ENCODE measurements at places on chromosomes 4 and X.

DNA sequence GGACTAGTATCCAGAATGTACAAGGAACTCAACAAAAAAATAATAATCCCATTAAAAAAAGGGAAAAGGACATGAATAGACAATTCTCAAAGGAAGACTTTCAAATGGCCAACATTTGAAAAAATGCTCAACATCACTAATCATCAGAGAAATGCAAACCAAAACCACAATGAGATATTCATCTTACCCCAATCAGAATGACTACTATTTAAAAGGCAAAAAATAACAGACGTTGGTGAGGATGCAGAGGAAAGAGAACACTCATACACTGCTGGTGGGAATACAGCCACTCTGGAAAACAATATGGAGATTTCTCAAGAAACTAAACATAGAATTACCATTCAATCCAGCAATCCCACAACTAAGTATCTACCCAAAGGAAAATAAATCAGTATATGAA, 133.1 kb downstream of the KDR start:
- DNase-seq: no peak

GRCh38 chr4:114539985-114540384, 58.6 kb upstream of the UGT8 start:
- no peak for DNase-seq

DNA sequence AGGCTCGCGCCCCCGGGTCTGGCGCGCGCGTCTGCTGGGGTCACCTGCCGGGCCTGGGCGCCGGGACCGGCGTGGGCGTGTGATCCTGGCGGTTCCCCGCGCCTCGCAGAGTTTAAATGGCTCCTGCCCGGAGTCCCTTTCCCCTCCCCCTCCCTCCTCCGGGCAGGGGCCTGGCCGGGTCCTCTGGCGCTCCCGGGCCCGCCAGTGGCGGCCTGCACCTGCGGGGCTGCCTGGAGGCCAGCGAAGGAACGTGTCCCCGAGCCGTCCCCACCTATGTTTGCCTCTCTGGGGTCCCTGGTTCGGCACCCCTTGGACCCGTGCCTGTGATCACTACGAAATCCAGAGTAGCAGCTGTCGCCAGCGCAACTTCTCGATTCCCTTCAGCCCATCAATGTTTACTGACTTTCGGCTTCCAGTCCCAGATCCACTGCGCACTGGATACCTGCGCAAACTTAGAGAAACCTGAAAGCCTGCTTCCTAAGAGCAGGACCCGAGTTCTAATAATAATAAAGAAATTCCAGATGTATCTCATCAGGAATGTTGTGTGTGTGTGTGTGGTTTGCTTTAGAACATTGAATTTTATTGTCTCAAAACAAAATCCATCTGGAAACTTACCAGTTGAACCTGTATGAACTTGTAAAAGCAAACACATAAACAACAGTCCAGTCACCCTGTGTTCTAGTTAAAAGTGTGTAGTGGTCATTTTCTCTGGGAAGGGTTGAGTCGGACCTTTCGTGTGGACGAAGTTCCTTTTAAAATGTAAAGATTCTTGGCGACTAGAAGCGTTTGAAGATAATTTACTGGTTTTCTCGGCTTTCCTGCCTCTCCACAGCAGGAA, 788 bp downstream of the SHROOM2 start:
- DNase-seq: no peak

GRCh38 chrX:20459410-20460350, 193.0 kb upstream of the RPS6KA3 start:
- DNase-seq: no peak

GRCh38 chr4:67250131-67250896, 295.0 kb downstream of the CENPC start:
- no peak for DNase-seq

DNA sequence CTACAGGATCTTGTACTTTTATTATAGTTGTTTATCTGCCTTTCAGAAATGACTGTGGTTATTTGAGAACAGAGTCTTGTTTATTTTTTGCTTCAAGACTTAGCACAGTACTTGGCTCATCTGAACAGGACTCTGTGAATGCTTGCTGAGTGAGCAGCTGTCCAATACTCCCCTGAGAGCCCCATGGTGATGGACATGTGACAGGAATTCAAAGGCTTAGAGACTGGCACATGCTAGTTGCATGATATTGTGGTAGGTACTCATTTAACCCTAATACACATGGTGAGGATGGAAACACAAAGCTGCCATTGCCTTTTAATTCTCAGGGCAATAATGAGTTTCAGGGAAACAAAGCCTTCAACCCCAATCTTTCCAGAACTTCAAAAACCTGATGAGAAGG, 97.3 kb downstream of the GEMIN8 start:
- DNase-seq: no peak

DNA sequence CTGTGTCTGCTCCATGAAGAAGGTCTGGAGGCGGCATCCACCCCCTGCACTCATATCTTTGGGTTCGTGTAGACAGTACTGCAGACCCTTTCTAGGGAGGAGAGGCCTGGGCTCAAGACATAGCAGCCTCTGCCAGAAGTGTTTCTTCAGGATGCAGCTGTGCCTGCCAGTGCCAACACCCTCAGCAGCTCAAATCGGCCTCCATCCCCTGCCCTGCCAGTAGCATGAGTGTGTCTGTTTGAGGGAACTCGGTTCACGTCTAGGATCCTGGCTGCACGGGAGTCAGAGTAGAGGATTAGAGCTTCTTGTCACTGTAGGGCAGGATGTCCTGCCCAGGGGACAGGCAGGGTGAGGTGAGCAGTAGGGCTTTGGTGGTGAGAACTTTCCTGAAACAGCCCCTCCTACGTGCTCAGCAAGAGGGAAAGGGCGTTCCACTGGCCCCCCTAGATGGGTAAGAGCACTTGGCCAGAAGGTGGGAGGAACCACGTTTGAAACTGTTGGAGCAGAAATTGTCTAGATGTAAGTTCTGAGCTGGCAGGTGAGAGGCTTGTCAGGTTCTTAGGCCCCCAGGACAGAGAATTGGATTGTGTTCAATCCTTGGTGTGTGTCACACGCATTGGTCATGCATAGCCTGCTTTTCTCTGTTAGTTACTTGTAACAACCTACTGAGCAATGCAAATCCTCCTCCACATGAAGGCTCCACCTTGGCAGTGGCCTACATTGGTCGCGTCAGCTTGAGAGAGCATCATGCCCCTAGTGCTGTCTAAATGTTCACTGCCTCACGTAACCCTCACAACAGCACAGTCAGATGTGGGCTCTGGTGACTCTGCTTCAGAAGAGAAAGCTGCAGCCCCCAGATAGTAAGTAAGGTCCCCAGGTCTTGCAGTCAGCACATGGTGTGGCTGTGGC, 25.8 kb upstream of the FAM193A start:
- no peak for DNase-seq

DNA sequence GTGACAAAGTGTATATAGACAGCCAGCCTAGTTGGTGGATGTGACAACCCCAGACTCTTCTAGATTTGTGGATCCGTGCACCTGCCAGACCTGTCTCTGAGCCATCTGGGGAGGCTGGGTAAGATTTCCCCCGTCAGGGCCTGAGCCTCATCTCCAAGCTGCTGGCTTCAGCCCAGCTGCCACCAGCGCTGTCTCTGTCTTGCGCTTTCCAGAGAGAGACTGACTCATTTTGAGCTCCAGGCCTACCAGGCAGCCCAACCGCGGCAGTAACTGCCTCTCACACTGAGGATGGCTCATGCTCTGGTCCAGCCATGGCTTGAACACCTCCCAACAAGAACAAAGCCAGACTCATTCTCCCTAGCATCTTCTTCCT, 26.4 kb downstream of the NOP14 start:
- peak; percentile 35 for DNase-seq

- no peak for DNase-seq
Measured at GRCh38 chr4:180840142-180840541, 1403.1 kb upstream of the TENM3 start.

- no peak for DNase-seq
Measured at GRCh38 chr4:176444741-176445140, 125.0 kb downstream of the SPCS3 start.

DNA sequence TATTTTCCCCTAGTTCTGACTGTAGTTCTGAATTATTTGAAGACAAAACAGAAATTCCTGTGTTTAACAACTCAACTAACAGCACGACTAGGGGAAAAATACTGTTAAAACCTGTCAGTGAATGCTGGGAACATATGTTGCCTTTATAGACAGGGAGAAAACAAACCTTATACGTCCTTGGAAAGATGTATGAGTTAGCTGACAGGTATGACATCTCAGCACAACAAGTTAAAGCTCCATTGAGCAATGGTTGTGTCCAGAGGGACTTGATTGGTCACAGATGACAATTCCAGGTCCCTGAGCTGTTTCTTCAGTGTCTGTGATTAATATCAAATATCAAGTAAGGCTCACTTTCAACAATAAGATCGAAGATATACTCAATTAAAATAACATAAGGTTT, 58.2 kb upstream of the DDIT4L start:
- DNase-seq: no peak

DNA sequence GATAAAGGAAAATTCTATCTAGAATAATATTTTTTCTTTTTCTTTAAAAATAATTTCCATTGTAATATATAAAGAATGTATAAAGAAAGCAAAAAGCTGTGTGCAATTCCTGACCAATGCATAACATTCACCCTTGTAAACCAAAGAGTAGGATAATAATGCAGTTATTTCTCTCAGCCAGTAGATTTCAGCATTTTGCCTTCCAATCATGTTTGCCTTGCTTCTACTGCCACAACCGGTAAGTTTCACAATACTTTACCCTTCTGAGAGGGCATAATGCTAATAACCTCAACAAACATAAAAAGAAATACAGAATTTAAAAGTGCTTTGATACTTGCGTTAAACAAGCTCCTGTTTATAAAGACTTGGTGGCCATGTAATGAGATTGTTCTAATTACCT, 59.9 kb downstream of the CHIC2 start:
- no peak for DNase-seq

GRCh38 chr4:143281507-143282190, 55.0 kb upstream of the GAB1 start:
- DNase-seq: no peak

Measured in CD4-positive, alpha-beta T cell treated with Interleukin-6 at 100 ng/mL for 8 hours (primary cell).